ENCODE measurements at places on chromosomes 11 and 22. TPM values are rescaled to one million over a fixed set of nuclear protein-coding genes. Genes with fewer than 3 reads are reported as not detected.

OR4A16 gene
- not detected for polyA plus RNA-seq

PRDM11 gene
- 8.7 TPM for polyA plus RNA-seq

MAPK8IP2 gene
- 1.1 TPM for polyA plus RNA-seq

- DNase-seq: no peak
Measured at GRCh38 chr11:117673602-117674001, 123.4 kb downstream of the DSCAML1 start.

GRCh38 chr22:49955581-49956417, 4.8 kb upstream of the PIM3 start:
- DNase-seq: peak; percentile 38

GRCh38 chr11:59973097-59973496, 9.3 kb downstream of the OOSP4A start:
- DNase-seq: no peak

- no peak for DNase-seq
Measured at GRCh38 chr11:9838229-9838628, 174.4 kb downstream of the SWAP70 start.
